ENCODE measurements at places on chromosomes 11 and 22.

DNA sequence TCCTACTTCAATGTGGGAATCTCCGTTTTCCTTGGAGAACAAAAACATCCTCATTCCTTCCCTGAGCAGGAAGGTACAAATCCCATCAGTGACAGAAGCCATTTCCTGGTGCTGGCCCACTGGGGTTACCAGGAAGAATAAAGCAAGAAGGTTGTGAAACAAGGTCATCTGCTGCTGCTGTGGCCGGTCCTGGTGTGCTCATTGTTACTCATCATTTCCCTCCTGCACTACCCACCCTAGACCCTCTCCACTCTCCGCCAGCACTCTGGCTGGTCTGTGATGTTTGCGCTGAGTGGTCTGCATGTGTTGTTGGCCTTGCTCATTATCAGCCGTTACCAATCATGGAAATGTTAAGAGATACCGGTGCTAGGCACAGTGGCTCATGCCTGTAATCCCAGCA is 37.0 kb downstream of the OSBP2 start:
- no peak for DNase-seq

- DNase-seq = peak; percentile 75
Observed at GRCh38 chr11:11349870-11350337, 3.1 kb downstream of the CSNK2A3 start.

DNA sequence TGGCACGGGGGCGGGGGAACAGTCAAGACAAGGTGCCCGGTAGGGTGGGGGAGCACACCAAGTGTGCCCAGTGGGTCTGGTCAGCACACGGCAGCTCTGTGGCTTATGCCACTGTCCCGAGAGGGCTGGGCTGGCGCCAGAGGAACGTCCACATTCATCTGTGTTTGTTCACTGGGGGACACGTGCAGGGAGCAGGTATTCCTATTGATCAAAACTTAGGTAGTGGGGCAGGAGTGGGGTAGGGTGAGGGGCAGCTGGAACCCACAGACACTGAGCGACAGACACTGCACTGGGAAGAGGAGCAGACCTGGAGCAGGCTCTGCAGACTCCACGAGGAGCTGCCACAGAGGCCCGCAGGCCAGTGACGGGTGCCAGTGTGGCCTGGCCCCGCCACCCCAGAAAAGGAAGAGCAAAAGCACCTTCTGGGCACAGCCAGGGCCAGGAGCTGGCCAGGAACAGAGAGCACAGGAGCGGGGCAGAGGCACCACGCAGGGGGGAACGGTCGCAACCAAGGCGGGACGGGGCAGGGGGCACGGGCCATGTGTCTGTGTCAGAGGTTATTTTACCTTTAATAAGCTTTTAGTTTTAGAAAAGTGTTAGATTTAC is 2.1 kb upstream of the MOB2 start:
- DNase-seq = no peak

DNA sequence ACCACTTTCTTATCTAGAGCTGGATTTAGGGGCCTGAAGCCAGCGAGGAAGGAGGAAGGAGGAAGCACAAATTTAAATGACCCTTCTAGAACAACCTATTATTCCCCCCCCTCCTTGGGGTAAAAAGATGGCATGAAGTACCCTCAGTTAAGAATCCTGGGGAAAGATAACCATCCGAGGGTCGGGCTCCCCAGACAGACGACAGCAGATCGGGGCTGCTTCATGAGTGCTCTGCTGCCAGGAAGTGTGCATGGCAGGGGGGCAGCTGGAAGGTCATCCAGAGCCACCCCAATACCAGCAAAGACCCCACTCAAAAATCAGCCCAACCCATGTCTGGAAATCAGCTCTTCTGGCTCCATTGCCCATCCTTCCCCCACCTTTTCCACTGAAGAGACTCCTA is 207.5 kb downstream of the CTTN start:
- no peak for DNase-seq

GRCh38 chr11:31816468-31817053 is 5.4 kb upstream of the PAX6 start:
- no peak for DNase-seq

- DNase-seq = no peak
Observed at GRCh38 chr11:120326845-120327281, 1.8 kb downstream of the TLCD5 start.

- no peak for DNase-seq
Observed at GRCh38 chr11:71986131-71986530, 12.6 kb upstream of the IL18BP start.

DNA sequence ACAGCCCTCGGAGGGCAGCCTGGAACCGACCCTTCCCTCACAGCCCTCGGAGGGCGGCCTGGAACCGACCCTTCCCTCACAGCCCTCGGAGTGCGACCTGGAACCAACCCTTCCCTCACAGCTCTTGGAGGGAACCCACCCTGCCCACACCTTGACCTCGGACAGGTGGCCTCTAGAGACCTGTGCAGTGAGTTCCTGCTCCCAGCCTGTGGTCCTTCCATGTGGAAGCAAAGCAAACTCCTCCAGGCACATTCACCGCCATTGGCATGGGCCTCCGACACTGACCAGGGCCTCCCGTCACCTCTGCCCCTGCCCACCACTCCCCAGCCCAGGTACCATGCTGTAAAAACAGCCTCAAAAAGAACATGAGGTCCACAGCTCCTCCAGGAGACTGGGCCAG is 272.1 kb downstream of the BRD1 start:
- no peak for DNase-seq

DNA sequence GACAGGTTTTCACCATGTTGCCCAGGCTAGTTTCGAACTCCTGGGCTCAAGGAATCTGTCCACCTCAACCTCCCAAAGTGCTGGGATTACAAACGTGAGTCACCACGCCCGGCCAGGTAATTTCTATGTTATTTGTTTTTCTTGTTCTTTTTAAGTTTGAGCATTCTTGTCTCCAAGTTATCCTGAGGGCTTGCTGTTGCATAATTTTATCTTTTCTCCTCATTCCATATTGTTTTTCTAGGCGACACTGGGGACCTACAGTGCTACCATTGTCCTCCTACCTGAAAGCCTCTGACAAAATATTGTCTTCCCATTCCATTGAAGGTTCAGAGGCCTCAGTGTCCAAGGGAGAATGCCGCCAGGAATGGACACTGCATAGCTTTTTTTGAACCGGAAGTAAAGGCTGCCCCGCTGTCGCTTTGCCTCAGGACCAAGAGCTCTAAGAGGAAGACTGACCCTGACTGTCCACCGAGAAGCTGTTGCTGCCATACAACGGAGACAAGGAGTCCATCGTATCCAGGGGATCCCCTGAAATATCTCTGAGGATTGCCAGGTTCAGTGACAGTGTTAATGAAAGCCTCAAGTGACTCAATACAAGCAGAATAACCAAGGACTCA is 9.7 kb downstream of the AP5B1 start:
- no peak for DNase-seq

DNA sequence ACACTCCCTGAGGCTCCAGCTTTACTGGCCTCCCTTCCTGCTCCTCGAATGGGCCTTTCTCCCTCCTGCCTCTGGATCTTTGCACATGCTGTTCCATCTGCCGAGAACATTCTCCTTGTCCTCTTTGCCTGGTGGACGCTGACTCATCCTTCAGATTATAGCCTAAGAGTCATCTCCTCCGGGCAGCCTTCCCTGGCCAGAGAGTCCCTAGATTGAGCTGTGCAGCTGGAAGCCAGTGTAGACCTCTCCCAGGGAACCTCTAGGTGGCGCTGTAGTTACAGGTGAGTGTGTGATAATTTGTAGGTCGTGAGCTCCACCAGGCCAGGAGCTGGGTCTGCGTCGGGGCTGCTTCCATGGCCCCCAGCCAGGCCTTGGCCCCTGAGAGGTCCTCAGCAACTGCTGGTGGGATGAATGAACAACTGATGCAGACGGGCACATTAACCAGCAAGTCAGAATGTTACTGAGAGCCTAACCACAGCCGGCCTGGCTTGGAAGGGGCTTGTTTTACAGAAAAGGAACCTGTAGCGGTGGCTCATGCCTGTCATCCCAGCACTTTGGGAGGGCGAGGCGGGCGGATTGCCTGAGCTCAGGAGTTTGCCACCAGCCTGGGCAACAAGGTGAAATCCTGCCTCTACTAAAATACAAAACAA is 8.7 kb downstream of the PNPLA5 start:
- no peak for DNase-seq

- peak; percentile 33 for DNase-seq
Observed at GRCh38 chr11:68128682-68129327, 7.6 kb upstream of the CHKA start.

- DNase-seq = no peak
Observed at GRCh38 chr11:120224361-120224760, 13.5 kb downstream of the OAF start.

DNA sequence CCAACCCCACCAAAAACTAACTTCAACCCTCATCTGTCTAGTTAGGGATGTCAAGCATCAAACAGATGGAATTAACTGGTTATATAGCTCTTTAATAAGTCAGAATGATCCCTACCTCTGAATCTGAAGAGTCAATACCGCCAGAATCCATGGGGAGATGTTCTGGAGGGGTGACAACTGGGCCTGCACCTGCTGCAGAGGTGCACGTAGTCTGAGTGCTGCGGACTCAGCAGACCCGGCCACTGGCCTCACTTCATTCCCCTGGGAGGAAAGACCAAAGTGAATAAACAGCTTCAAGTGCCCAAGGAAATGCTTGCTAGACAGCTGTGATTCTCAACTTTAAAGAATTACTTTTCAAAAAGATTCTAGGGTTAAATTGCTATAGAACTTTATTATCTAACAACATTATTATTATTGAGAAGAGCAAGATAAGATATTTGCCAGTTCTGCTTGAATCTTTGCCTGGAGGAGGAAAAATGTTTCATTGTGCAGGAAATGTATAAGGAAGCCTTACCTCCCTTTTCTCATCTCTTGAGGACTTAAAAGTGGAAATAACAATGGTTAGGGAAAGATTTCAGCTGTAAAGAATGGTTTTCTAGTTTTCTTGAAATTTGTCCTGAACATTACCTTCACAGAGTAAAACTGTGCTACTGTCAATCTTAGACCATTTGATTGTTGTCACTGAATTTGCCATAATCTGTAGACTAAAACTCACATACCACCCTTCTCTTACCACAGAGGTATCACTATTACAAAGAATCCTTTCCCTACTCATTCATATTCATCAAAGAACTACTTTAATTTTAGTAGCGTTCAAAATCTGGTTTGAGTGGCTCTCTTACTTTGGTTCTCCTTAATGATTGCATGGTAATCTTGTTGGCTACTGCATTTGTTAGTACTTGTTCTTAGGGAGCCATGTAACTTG is 4.2 kb downstream of the XBP1 start:
- DNase-seq = no peak

- DNase-seq = no peak
Observed at GRCh38 chr11:35785287-35786167, 123.0 kb downstream of the TRIM44 start.

DNA sequence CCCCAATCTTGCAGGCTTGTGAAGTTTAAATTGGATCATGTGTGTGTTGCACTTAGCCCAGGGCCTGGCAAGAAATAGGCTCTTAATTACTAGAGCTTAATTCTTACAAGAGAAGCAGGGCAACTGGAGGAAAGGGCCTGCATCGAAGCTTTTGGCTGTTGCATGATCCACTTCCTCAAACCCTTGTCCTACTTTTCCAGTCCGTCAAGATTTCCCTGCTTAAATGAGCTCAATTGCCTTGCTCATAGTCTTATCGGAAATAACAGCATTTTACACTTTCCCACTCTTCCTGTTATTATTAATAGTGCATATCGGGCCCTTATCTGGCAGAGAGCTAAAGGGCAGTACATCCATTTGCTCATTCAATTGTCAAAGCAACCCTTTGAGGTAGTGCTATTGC is 18.1 kb downstream of the DTX4 start:
- DNase-seq = no peak

DNA sequence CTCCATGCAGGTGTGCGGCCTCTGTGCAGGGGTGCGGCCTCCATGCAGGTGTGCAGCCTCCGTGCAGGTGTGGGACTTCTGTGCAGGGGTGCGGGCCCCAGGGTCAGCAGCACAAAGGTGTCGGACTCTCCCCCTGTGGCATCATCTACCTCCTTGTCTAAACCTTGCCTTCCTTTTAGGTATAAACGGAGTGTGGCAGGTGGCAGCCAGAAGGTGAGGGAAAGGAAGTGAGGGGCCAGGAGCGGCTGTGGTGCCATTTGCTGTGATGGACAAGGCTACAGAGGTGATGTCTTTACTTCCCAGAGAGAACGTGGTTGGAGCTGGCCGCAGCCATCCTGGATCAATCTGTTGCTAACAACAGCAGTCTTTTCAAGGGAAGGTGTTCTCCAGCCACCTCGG is 9.1 kb downstream of the GAL start:
- DNase-seq = no peak

- DNase-seq = no peak
Observed at GRCh38 chr11:122778148-122778547, 60.2 kb upstream of the CRTAM start.

DNA sequence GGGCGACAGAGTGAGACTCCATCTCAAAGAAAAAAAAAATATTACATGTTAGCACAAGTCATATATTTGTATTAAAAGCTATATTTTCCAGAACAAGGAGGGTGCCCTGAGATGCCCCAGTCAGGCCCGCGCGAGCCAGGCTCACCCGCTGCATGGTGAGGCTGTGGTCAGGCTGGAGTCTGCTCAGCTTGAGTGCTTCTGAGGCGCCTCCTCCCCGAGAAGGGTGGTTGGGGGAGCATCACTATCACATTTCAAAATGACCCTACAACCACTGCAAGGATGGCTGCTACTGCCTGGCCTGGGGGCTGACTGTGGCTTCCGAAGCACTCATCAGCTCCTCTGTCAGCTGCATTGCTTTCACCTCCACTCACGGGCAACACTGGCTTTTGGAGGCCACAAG is 77.1 kb downstream of the SCUBE1 start:
- DNase-seq = no peak

- no peak for DNase-seq
Observed at GRCh38 chr11:11467312-11467711, 114.3 kb upstream of the CSNK2A3 start.

DNA sequence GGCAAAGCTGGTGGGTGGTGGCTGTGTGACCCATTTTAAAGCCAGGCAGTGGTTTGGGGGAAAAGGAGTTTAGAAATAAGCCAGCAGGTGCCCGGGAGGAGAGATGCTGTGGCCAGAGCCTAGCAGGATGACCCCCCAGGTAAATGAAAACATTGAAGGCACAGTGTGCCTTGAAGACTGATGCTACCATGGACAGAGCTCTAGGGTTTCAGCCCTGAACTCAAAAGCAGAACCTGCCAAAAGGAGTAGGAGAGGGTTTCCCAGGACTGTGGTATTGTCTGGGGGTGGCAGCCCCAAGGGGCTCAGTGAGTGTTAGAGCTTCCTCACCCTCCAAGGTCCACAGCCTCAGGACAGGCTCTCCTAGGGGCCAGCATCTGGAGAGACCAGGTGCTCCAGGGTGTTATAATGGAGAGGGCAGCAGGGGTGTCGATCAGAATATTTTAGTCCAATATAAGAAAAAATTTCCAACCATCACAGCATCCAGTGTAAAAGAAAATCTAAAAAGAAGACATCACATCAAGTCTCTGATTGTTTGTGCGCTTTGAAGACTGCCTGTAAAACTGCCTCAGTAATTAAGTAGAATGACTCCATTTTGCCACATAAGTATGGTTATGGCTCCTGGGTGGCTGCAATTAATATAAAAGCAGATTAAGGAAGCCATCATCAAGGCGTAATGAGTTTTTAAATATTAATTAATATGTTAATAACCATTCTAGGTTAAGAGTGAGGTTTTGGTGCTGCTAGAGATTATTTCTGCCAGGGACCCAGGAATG is 88.6 kb upstream of the LMO1 start:
- DNase-seq = no peak
